ENCODE measurements at places on chromosomes 4 and X. TPM values are rescaled to one million over a fixed set of nuclear protein-coding genes. Genes with fewer than 3 reads are reported as not detected.

GPR82 gene
- 1.9 TPM for total RNA-seq

STATH gene
- not detected for total RNA-seq

ADAM29 gene
- not detected for total RNA-seq

KIF4A gene
- 29.8 TPM for total RNA-seq
